ENCODE measurements at places on chromosomes 13 and 19.
A peak's percentile ranks its signal among the peaks of the same experiment; 100 is the strongest.

DNA sequence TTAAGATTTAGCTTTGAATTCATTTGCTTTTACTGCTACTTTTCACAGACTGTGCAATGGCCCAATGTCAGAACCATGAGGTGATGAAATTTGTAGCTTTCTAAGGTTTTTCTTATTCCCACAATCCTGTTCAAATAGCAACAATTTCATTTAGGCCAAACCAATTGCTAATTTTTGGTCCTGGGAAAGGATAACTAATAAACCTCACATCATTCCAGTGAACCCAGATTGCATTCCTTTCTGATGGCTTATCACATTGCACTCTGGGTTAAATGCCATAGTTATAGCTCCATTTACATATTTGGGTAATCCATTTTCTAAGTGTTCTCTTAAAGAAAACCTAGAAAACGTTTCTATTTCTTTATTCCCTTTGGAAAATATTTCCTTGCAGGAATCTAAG lies 22.9 kb upstream of the POMP start:
- DNase-seq = no peak

DNA sequence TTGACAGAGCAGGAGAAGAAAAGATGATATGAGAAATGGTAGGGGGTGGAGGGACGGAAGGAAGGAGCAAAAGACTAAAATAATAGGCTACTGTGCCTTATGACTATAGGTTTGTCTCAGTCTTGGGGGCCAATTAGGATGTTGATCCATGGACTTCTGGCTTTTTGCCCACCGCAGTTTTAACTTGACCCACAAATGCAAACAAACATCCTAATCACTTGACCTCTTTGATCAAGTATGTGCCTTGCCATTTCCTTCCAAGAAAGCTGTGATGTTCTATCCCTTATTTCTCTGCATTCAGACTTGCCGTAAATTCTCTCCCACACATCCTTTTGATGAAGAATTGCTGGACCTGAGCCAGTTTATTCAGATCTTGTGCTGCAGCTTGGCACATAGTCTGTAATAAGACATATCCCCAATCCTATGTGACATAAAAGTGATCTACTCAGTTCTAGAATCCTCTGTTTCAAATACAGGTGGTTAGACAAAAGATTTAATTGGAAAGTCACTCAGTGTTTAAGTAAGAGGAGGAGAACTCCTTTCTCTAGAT lies 62.8 kb downstream of the TPT1 start:
- no peak for DNase-seq

- no peak for DNase-seq
Observed at GRCh38 chr19:2783781-2784145, 690 bp upstream of the SGTA start.

- DNase-seq = no peak
Observed at GRCh38 chr13:106471957-106472543, 63.4 kb downstream of the EFNB2 start.

DNA sequence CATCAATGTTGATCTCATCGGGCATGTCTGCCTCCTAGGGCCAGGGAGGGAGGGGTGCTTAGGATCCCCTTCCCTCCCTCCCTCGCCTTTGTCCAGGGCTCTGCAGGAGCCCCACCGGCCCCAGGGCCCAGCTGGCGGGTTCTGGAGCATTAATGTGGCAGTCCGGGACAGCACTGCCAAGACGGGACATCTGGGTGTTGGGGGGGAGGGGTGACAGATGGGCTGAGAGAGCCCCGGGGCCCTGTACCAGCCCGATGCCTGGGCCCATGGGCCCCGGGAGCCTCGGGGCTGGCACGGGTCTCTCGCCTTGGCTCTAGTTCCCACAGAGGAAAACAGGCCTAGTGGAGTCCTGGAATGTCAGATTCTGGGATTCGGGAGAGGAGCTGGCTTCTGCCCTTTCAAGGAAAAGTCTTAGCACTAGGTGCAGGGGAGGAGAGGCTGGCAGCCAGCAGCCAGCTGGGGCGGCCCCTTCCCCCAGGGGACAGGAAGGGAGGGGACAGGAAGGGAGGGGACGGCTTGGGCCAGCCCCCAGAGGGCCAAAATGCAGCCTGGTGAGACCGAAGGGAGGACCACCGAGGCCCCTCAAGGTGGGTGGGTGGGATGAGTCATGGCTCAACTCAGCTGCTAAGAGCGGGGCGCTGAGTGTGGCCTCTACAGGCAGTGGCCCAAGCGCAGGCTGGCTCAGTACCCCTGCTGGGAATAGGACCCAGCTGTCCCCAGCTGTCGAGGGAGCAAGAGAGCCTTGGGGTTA lies 3.1 kb downstream of the PPP1R14A start:
- no peak for DNase-seq

- peak; percentile 72 for DNase-seq
Observed at GRCh38 chr13:99281811-99282263, 23.7 kb upstream of the GPR18 start.
